ENCODE measurements at places on chromosomes 11 and 22. TPM values are rescaled to one million over a fixed set of nuclear protein-coding genes. Genes with fewer than 3 reads are reported as not detected.

MICALL1 gene
- 157 TPM for total RNA-seq

DNA sequence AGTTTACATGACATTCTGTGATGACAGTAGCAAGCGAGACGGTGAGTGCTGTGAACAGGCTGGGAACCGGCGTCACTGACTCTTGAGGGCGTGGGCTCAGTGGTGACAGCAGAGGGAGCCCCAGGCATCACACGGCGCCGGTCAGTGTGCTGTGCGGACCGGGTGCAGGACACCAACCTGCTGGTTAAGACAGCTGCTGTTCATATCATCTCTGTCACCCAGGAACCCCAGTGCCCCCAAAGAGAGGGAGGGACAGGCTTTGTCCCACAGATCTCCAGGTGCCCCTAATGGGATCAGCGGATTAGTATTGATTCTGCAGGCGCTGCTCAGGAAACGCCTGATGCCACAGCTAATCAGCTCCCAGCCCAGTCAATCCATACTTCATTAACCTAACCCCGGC, 18.4 kb downstream of the B3GAT1 start:
- DNase-seq: no peak

- no peak for DNase-seq
These were observed 19.0 kb upstream of the RELT start for GRCh38 chr11:73356979-73357860.

- DNase-seq: no peak
These were observed 238.2 kb downstream of the SOX6 start for GRCh38 chr11:16117989-16118756.

- no peak for DNase-seq
These were observed 13.4 kb downstream of the CXCR5 start for GRCh38 chr11:118896921-118897591.

ESAM gene
- 26.5 TPM for total RNA-seq

DNA sequence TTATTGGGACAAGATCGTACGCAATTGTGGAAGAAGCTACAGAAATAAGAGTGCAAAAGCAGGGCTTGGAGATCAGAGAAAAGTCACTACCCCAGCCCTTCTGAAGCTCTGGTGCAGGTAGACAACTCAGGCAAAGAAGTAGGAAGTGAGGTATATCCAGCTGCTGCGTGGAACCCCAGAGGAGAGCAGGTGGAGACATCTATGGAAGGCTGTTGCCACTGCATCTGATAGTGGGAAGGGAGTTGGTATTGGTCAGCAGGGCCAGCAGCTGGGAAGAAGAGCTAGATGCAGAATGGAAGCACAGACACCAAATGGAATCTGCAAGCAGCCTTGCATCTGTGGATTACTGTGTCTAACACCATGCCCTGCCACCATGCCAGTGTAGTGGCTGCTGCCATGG, 165.1 kb downstream of the WNT11 start:
- no peak for DNase-seq

- no peak for DNase-seq
These were observed 4.2 kb upstream of the LRRC32 start for GRCh38 chr11:76674517-76675400.

SYVN1 gene
- 55.0 TPM for total RNA-seq

- DNase-seq: no peak
These were observed 167.0 kb downstream of the LDLRAD3 start for GRCh38 chr11:36110668-36111410.

GRCh38 chr22:42611051-42611450, 3.6 kb downstream of the POLDIP3 start:
- DNase-seq: no peak

DNA sequence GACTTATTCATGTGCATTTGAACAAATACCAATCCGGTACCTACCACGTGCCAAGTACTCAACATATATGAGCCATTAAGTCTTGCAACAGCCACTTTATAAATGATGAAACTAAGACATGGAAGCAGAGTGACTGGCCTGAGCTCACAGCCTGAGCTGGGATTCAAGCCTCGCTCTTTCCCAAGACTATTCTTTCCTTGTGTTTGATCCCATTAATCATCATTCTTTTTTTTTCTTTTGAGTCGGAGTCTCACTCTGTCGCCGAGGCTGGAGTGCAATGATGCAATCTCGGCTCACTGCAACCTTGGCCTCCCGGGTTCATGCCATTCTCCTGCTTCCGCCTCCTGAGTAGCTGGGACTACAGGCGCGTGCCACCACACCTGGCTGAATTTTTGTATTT, 119.3 kb downstream of the ABTB2 start:
- no peak for DNase-seq

GRCh38 chr22:23225724-23226496, 45.6 kb downstream of the BCR start:
- no peak for DNase-seq

GRCh38 chr11:1532606-1533341, 39.3 kb downstream of the DUSP8 start:
- no peak for DNase-seq

GRCh38 chr22:20549232-20549841, 41.9 kb downstream of the MED15 start:
- DNase-seq: no peak

ADAMTS15 gene
- 5.8 TPM for total RNA-seq

- no peak for DNase-seq
These were observed 18.8 kb downstream of the PRPF19 start for GRCh38 chr11:60887556-60887955.

Data from suprapubic skin (tissue), 4 donors.